Activated naive CD8-positive, alpha-beta T cell treated with anti-CD3 and anti-CD28 coated beads, Interleukin-2, amount 10 ng/mL, durations not matched to agents 7 days and 5 days (primary cell): ENCODE measurements at places on chromosomes 5 and 9. TPM values are rescaled to one million over a fixed set of nuclear protein-coding genes. Genes with fewer than 3 reads are reported as not detected.

- no peak overlapping the region for H3K4me3 ChIP-seq
- peaks cover 9% of the 10 kb centered on the region for H3K27me3 ChIP-seq
- no peak for DNase-seq
- no peak overlapping the region for H3K27ac ChIP-seq
- H3K36me3 ChIP-seq, result no peaks in the 10 kb centered on the region
- no peaks in the 10 kb centered on the region for H3K4me1 ChIP-seq
Observed at GRCh38 chr9:17900606-17901005, 321.7 kb downstream of the SH3GL2 start.

DNA sequence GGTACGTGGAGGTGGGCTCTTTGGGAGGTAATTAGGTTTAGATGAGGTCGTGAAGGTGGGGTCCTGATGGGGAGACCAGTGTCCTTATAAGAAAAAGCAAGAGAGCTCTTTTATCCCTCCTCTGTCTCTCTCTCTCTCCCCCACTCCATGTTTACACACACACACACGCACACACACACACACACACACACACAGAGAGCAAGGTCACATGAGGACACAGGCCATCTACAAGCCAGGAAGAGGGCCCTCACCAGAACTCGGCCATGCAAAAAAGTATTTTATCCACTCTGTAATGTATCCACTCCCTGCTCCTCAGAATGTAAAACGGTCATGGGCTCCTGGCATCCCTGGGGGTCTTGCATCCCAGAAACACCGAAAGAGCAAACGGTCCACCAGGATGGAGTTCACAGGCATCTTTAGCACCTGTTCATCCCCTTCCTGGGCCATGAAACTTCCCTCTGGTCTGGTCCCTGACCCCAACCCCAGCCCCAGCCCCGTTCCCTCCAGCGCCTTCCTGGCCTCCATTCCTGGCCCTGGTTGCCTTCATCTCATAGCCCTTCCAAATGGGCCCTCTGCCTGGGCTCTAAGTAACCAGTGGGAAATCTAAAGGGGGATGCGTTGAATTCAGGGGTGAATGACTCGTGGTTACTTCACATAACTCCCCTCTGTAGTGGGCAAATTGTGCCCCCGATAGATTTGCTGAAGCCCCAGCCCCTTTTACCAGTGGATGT, 88.8 kb downstream of the NSUN2 start:
- no peak overlapping the region for H3K27ac ChIP-seq
- H3K4me3 ChIP-seq, result no peak overlapping the region
- H3K36me3 ChIP-seq, result no peaks in the 10 kb centered on the region
- H3K4me1 ChIP-seq, result no peaks in the 10 kb centered on the region
- no peak for DNase-seq
- H3K27me3 ChIP-seq, result peaks cover 2% of the 10 kb centered on the region

- peaks cover 19% of the 10 kb centered on the region for H3K4me1 ChIP-seq
- H3K36me3 ChIP-seq, result peaks cover 36% of the 10 kb centered on the region
- H3K27me3 ChIP-seq, result no peaks in the 10 kb centered on the region
- no peak overlapping the region for H3K27ac ChIP-seq
Observed at GRCh38 chr5:10420932-10421331, 20.7 kb upstream of the ROPN1L start.

DNA sequence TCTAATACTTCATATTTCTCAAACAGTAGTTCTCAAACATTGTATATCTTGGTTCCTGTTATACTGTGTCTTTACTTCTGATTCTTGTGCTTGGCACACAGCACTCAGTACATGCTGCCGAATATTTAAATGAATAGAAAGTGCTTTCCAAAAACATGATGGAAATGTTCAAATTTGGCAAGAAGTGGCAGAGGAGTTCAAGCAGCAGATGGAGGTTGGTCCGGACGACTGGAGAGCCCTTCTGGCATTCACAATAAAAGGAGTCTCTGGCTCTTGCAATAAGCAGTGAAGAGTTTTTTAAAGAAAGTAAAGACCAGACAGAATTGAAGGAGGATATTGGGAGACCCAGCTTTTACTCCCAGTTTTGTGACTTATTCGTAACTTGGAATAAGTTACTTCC, 36.3 kb downstream of the TSTD2 start:
- peaks cover 6% of the 10 kb centered on the region for H3K27me3 ChIP-seq
- no peak overlapping the region for H3K27ac ChIP-seq
- peaks cover 3% of the 10 kb centered on the region for H3K36me3 ChIP-seq
- no peak overlapping the region for H3K4me3 ChIP-seq
- H3K4me1 ChIP-seq, result peaks cover 11% of the 10 kb centered on the region
- no peak for DNase-seq

DNA sequence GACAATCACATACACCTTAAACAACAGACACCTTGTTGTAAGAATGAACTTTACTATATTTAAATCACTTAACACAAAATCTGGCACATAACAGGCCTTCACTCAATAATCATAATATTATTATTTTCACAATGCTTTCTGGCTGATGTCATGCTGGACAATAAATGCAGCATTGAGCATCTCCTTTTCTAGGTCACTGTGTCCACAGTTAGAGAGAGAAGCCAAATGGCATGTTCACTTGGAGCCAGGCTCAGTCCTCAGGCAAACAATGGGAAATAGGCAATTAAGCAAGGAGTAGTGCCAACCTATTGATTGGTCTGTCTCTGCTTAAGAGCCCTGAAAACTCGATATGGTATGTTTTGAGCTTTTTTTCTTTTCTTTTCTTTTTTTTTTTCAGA, 50.6 kb upstream of the KLF4 start:
- H3K27me3 ChIP-seq, result no peaks in the 10 kb centered on the region
- no peaks in the 10 kb centered on the region for H3K4me1 ChIP-seq
- no peak overlapping the region for H3K4me3 ChIP-seq
- no peaks in the 10 kb centered on the region for H3K36me3 ChIP-seq
- H3K27ac ChIP-seq, result no peak overlapping the region

Gene CA9
- 0.86 TPM for total RNA-seq

Gene OR2K2
- not detected for total RNA-seq
